ENCODE measurements at places on chromosomes 1 and 21. TPM values are rescaled to one million over a fixed set of nuclear protein-coding genes. Genes with fewer than 3 reads are reported as not detected.

DNA sequence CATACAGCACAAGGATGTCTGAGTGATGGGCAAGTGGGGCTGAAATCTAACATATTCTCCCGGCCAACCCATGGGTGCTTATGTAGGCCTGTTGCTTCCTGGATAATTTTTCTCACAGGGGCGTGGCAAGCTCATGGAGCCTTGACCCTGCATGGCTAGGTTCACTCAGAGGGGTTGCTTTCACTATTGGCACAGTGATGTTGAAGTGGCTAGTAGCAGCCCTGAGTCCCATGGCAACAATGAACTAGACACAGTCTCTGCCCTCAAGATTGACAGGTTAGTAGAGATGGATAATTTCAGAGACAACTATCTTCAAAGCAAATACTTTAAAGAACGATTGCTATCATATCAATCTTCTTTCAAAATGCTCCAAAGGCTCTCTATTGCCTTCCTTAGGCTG, 6.5 kb upstream of the MAB21L3 start:
- no peak for DNase-seq

LAX1 gene
- not detected for total RNA-seq

- DNase-seq: no peak
Measured at GRCh38 chr1:100039591-100039990, 69.8 kb downstream of the SLC35A3 start.

NBPF20 gene
- 2.0 TPM for total RNA-seq

GRCh38 chr1:50858761-50859160, 101.3 kb downstream of the FAF1 start:
- no peak for DNase-seq

KRTAP7-1 gene
- not detected for total RNA-seq

- no peak for DNase-seq
Measured at GRCh38 chr1:97202481-97203380, 481.1 kb downstream of the PTBP2 start.

GRCh38 chr1:206935491-206936067, 10.7 kb downstream of the PIGR start:
- DNase-seq: no peak

DNA sequence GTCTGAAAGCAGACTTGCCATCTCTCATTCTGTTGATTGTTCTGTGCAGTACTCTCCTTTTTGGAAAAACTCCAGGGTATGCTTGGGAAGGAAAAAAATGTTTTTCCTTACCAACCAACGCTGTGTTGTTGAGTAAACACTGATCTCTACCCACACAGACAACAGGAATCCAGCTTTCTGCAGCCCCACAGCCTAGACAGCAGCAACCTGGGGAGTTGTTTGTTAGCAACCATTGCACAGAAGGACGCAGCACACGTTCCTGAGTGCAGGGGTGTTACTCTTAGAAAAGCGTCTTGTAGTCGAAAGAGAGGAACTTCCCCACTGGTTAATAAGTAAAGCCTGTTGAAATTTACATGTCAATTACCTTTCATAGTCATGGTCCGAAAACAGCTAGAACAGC, 56.6 kb downstream of the SMYD2 start:
- DNase-seq: no peak

DNA sequence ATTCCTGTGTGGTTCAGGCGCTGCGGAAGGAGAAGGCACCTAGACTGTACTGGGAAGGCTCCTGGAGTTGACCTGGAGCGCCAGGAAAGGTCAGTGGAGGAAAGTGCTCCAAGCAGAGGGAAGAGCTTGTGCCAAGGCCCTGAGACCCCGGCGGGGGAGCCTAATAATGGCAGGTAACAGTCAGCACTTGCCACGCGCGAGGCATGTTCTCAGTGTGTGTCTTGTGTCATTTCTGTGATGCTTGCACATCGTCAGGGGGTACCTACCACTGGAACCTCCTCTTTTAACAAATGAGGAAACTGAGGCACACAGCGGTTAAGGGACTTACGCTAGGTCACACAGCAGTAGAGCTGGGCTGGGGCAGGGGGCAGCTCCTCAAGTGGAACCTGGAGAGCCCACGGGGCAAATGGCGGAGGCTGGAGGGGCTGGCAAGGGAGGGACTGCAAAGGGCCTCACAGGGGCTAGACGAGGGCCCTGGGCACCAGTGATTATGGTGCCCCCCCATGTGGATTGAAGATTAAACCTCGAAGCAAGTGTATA, 976 bp upstream of the BMP8B start:
- DNase-seq: no peak

ADGRL4 gene
- 0.56 TPM for total RNA-seq

GRCh38 chr1:156963621-156964020, 43.2 kb downstream of the LRRC71 start:
- DNase-seq: no peak

ZNF695 gene
- 7.4 TPM for total RNA-seq
